ENCODE measurements at places on chromosomes 2 and 18.
A peak's percentile ranks its signal among the peaks of the same experiment; 100 is the strongest.

DNA sequence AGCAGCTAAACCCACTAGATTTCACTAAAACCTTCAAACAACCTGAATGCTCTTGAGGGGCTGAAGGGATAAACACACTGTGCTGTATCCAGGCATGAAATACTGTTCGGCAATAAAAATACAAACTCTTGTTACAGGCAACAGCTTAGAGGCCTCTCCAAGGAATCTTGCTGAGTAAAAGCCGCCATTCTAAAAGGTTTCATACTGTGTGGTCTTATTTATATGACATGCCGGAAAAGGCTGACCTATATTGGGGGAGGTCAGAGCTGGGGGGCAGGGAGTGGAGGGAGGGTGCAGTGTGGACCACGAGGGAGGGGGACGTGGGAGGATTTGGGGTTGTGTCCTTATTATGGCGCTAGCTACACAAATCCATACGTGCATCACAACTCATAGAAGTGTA is 136.2 kb downstream of the MBP start:
- DNase-seq, result no peak

GRCh38 chr18:44852818-44853217 is 172.1 kb downstream of the SETBP1 start:
- no peak for DNase-seq

- no peak for DNase-seq
Observed at GRCh38 chr18:72833471-72833870, 34.3 kb downstream of the NETO1 start.

GRCh38 chr2:196504788-196505187 is 134.7 kb upstream of the CCDC150 start:
- no peak for DNase-seq

GRCh38 chr2:215750763-215751162 is 262.6 kb downstream of the MREG start:
- no peak for DNase-seq

- no peak for DNase-seq
Observed at GRCh38 chr2:188966728-188967440, 7.3 kb upstream of the COL3A1 start.

DNA sequence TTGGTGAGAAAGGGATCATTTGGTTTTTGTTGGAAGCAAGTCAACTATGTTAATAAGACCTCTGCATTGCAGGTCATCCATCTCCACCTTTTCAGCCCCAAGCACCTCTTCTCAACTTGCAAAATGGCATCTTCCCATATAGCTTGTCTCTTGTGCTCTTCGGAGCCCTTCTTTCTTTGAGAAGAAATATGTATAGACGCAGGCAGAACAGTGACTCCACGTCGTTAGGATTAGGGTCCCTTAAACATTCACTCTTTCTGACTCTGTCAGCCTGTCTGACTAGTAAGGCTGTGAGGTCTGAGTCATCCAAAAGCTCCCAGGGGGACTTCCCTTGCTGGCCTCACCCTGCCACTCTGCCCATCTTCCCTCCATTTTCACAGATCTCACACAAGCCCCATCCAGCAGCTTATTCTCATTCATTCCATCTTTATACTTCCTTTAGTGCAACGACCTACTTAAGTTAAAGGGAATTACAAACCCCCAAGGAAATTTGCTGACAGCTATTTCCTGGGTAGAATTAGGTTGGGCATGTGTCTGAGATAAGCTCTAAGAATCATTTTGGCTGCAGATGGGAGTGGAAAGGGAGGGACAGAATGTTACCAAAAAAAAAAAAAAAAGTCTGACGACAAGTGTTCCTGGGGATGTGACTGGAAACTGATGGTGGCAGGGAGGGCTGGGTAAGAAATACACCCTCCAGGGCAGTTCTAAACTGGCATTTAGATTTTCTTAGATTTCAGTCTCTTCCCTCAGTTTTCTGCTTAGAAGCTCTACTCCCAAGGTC is 37.7 kb upstream of the MEX3C start:
- peak; percentile 73 for DNase-seq

DNA sequence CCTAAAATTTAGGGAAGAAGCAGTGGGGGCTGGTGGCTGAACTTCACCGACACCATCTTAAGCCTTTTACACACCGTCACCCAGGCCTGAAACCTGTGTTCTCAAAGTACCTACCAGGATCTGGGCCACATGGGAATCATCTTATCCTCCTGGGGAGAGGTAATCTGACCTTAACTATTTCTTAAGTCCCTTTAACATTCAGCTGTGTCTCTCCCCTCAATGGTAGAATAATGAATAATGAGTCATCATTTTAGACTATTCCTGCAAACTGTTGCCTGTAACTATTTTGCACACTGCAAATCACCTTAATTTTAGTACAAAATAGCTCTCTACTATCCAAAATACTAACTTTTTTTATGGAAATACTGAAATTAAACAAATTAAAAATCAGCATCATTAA is 149.4 kb upstream of the KLF7 start:
- no peak for DNase-seq

DNA sequence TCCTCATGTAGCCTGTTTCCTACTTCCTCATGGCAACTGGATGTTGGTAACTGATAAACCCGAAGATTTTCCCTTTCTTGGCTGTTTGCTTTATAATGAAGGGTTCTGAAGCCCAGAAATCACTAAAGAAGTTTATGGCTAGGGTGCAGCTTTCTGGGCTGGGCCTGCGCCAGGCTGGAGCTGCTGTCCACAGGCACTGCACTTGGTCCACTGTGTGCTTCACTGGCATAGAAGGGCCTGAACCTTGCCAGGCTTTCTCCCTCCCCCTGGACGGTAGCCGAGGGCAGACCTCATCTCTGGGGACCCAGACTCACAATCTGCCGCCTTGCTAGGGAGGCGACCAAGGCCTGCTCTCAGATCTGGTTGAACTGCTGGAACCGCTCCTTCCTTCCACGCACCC is 133.3 kb upstream of the SPRED2 start:
- no peak for DNase-seq

- no peak for DNase-seq
Observed at GRCh38 chr2:43766006-43766405, 7.8 kb upstream of the DYNC2LI1 start.

- peak; percentile 83 for DNase-seq
Observed at GRCh38 chr18:12336887-12337286, 28.8 kb downstream of the TUBB6 start.

DNA sequence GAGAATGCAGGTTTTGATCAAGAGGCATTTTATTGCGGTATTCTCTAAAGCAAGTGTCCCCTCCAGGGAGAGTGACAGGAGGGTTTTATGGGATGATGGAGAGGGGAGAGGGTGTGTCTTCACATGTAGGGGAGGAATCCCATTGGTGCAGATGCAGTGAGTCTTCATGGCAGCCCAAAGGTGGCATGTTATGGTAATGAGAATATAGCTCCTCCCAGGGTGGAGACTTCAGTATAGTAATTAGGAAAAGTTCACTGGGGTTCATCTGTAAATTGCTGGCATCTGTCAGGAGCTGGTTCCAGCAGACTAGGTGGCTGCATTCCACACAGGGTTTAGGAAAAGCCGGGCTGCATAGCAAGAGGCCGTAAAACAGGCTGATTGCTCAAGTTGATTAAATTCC is 230.7 kb upstream of the CCDC68 start:
- DNase-seq, result no peak

- DNase-seq, result no peak
Observed at GRCh38 chr18:79574938-79575525, 104.6 kb upstream of the CTDP1 start.

DNA sequence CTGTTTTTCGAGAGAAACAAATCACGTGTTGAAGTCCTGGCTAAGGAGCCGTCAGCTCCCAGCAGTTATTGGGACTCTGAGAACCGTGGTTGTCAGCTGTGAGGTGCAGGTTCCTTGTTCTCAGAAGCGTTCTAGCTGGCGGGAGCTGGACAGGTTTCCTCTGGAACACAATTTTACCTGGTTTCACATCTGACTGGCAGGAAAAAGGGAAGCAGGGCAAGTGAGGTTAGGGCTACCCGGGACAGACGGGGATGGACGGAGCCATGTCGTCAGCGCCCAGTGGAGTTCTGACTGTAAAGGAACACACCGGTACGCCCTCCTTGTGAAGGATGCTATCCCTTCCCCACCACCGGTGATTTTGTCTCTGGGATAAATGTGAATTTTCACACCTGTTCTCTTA is 26.1 kb downstream of the ITGB1BP1 start:
- DNase-seq, result no peak

DNA sequence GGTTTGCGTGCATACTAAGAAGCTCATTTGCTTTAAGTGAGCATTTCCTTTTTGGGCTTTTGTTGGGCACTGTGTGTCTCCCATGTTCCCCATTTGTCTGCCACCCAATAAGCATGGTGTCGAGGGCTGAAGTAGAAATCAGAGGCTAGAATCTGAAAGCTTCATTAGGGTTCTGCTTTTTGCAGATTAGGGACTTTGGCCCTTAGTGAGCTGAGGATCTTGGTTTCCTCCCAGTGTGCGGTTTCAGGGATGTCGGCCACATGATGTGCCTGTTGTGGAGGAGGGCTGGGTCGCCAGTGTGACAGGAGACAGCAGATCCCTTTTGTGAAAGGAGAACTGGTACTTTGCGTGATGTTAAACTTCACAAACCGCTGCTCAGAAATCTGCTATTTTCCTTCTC is 41.1 kb downstream of the PLEKHB2 start:
- DNase-seq, result no peak

GRCh38 chr2:200171731-200172482 is 134.6 kb upstream of the SPATS2L start:
- DNase-seq, result peak; percentile 40

- peak; percentile 40 for DNase-seq
Observed at GRCh38 chr18:33577685-33578517, at the start of gene ASXL3. TSS of gene ASXL3 (plus strand) at chr18:33578219. CDS start at chr18:33578632, 413 bp downstream.

DNA sequence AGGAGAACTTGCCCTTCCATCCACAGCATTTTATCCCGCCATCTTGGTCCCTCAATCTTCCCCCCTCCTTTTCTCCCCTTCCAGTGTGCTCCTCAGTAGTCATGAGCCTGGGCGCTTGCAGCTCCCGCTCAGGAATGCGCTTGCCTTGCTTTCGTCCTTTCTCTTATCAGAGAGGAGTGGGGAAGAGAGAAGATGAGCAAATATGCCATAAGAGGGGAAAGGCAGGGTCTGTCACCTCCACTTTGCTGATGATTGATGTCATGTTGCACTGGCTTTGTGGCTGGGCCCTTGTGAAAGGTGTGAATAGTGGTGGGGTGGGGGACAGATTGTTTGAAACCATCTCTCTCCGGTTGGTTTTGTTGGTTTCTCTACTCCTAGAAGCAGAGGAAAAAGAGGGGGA is 569.3 kb downstream of the TNS1 start:
- DNase-seq, result peak; percentile 15

DNA sequence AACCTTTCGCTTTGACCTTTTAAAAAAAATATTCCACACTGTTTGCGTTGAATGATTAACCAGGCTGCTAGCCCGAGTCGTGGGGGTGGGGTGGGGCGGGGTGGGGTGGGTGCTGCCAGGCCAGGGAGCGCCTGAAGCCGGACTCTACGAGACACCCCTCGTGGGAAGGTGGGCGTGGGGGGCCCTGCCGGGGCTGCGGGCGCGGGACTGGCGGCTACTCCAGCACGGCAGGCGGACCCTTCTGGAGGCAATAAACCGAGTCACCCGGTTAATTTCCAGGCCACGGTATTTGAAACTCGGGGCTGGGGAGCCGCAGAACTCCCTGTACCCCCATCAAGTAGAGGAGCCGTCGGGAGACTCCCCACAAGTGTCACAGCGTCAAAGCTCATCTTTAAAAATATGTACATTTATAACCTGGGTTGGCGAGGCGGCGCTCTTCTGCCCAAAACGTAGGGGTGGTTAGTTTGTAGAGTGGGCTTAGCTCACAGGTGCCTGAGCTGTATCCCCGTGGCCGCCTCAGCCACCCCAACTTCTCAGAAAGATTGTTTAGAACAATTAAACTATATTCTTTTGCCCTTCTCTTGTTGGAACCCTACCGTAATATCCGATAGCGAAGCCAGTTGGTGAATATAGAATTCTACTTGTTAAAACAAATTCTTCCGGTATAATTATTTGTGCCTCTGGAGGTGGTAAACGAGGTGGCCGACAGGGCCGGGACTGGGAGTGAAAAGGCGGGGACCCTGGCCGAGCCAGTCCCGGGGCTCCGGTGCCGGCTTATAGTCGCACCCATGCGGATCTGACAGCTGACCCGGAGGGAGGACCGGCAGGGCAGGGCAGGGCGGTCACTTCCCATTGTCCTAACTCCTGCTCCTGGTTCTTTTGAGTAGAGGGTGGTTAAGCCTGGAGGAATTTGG is 1.4 kb downstream of the B3GNT2 start:
- no peak for DNase-seq

DNA sequence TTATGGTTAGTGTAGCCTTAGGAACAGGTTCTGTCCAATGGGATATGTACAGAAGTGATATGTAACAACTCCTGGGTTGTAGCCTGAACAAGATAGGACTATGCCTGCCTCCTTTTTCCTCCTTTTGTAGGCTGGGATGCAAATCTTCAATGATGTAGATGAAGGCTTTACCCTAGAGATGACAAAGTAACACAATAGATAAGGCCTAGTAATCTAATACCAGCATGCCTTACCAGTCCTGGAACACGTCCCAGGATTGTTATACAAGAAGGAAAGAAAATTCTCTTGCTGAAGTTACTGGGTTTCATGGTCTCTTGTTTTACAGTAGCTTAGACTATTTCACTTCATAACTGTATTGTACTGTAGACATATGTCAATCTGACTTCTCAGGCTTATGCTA is 192.1 kb downstream of the OTX1 start:
- DNase-seq, result no peak
